ENCODE measurements at places on chromosomes 13 and 19.
A peak's percentile ranks its signal among the peaks of the same experiment; 100 is the strongest.

GRCh38 chr13:114149774-114150740 lies 17.6 kb upstream of the RASA3 start:
- DNase-seq: no peak

DNA sequence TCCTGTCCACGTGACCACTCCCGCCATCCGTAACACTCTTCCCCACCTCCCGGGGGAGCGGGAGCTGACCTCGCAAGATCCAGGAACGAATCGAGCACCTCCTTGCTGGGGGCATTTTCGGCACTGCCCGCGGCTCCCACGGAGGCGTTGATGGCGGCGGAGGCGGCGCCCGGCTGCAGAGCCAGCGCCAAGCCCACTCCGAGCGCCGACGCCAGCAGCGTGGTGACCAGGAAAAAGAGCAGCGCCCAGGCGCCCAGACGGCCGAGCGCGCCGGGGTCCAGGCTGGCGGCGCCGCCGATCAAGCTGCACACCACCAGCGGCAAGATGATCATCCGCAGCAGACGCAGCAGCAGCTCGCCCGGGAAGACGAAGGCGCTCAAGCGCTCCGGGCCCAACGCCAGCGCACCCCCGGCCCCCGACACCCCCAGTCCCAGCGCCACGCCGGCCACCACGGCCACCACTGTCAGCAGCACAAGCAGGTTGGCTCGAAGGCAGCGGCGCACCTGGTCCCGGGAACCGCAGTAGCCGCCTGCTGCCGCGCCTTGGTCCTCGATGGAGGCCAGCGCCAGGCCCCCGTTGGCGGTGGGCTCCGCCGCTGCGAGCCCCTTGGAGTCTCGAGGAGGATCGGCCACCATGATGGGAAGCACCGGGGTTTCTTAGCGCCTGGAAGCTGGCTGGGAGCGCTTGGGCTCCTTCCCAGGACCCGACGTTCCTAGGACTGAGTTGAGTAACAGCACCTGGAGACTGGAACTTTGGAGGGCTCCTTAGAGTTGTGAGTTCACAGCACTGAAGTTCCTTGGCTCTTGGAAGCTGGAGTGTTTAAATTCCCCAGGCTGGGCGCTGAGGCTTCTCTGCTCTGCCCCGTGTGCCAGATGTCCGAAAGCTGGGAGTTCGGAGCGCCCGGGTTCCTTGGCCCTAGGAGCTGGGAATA lies 798 bp downstream of the SLC1A5 start:
- peak; percentile 45 for DNase-seq

GRCh38 chr19:15421721-15422260 lies 3.0 kb upstream of the AKAP8L start:
- DNase-seq: no peak

DNA sequence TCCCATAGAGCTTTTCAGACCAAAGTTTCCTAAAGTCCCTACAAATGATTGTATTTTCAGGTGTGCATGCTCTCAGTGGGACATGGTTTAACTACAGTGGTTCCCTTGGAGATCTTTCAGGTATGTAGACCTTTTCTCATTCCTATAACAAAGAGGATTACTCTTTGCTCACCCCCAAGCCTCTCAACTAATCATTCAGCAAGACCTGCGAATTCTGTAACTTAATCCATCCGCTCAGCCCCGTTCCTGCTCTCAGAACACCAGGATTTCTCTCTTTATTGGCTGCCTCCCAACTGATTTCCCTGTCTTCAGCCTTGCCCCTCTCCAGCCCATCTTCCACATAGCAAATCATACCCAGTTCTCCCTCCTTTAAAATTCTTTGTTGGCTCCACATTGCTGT lies 253.6 kb downstream of the MTUS2 start:
- no peak for DNase-seq

DNA sequence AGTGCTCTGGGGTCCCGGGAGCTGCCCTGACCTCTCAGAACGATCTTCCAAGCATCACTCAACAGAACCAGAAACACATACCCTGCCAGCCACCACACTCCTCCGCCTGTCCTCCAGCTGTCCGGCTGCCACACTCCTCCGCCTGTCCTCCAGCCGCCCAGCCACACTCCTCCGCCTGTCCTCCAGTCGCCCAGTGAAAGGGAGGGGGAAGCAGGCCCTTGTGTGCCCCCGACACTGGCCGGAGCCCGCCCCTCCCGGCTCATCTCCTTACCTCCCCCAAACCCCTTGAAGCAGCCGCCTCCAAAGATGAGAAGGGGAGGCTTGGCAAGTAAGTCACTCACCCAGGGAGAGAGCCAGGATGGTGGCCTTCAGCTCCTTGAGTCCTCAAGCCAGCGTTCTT lies 40.2 kb downstream of the STK24 start:
- no peak for DNase-seq

DNA sequence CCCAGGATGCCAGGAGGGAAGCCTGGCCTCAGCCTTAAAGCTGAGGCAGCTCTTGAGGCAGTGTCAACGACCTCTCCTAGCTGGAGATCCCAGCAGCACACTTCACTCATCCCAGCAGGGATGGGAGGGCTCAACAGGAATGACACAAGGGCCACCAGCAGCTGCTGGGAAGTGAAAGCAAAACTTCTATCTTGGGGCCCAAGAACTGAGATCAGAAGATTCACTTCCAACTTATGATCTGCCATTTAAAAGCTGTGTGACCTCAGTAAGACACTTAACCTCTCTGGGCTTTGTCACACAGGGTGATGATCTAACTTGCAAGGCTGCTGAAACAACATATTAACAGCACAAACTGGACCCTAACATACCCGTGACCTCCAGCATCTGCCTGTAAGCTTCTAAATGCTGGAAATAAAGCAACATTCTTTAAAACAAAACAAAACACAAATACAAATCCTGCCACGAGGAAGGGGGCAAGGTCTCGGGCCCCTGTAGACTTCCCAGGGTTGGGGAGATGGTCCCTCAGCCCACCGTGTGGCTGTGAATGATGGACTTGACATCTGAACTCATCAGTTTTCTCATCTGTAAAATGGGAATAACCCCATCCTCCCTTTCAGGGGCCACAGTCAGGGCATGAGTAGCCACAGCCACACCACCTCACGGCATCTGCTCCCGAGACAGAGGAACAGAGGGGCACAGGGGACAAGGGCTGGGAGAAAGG lies 22.7 kb downstream of the ELL start:
- DNase-seq: peak; percentile 35

- DNase-seq: no peak
Observed at GRCh38 chr19:33763633-33764371, 32.9 kb upstream of the KCTD15 start.

- DNase-seq: no peak
Observed at GRCh38 chr19:38715555-38715954, 28.7 kb downstream of the CAPN12 start.
